ENCODE measurements at places on chromosomes 5 and 9.

DNA sequence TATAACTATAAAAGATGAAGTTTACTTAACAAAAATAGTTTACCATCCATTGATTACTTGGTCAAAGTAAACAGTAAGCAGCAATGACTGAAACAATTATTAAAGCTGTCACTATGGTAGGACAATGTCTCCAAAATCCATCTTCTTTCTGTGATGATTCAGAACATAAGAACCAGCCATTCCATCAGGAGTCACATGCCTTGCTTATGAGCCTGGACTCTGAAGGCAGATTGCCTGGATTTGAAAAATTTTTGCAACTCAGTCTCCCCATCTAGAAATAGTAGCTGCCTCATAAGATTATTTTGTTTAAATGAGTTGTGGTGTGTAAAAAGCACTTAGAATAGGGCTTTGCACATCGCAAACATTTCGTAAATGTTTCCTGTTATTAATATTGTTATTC, 136.2 kb downstream of the LIFR start:
- no peak for DNase-seq

DNA sequence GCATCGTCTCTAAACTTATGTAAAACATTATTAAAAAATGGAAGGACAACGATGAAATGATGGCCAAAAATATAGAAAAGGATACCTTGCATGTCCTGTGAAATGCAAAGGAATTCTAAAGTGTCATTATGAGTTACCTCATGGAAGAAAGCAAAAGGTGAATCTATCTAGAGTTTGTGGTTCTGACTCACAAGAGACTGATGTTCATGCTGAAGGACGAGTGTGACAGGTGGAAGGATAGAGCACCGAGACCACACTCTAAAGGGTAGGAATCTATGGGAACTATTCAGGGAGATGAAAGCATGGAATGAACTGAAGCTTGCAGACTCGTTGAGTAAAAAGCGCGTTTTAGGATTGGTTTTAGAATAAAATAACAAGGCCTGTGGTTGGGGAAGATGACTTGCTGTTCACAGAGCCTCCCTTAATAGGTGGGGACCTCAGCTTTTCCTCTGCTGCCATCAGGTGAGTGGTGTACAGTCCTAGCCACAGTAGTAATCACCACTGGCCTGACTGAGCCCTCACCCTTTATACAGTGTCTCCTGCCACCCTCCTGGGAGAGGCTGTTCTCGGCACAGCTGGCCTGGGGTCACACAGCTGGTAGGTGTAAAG, 11.2 kb downstream of the TENT4A start:
- DNase-seq: no peak

DNA sequence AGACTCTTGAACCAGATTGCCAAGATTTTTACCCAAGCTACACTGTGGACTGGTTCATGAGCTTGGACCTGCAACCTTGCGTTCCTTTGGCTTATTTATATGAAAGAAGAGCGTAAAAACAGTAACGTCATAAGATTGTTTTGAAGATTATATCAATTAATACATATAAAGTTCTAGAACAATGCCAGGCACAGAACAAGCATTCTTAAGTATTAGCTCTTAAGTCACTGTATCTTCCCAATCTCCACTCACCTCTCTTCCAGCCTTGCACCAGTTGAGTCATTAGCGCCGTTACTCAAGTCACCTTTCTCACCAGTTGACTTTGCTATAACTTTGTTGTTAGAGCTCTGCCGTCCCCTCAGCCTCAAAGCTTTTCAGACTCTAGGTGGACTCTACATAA, 415.7 kb downstream of the PLK2 start:
- DNase-seq: no peak

GRCh38 chr5:17860660-17861315, 226.5 kb downstream of the TAF11L14 start:
- no peak for DNase-seq

GRCh38 chr9:75950998-75951397, 60.5 kb downstream of the PCSK5 start:
- no peak for DNase-seq

GRCh38 chr5:74641735-74642542, 1.4 kb upstream of the ENC1 start:
- DNase-seq: peak; percentile 69

DNA sequence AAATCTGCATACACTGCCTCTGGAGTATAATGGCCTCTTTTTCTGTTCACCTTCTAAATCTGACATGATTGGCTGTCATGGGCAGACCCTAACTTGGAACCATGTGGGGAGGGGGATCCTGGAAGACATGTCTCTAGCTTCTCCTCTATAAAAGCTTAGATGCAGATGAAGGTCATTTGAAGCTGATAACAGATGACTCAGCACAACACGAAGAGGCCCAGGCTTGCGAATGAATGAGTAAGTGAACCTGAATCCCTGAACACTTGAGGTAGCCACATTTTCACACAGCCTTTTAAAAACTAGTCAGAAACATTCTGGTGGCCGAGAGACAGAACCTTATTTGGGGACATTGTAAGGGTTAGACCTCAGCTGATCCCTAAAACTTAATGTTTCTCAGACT, 282.6 kb downstream of the ELAVL2 start:
- DNase-seq: no peak

- no peak for DNase-seq
These were observed 41.1 kb downstream of the RAPGEF6 start for GRCh38 chr5:131593921-131594320.

DNA sequence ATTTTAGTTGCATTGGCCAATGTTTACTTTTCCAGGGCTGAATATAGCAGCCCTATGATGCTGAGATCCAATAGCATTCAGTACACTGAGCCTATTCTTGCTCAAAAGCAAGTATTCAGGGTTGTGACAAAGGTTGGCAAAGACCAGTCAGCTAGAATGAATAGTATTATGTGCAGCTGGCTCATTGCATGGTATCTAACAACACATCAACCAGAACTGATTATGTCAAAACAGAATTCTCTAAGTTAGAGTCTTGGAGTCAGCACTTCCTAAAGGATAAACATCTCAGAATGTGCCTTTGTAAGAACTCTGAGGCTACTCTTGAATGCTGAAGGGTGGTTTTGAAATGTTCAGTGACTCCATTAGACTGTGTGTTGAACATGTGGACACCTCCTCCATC, 774.5 kb upstream of the RGMB start:
- DNase-seq: no peak

Measured in AG09309 (cell line).